Stimulated activated CD8-positive, alpha-beta memory T cell treated with anti-CD3 and anti-CD28 coated beads, Interleukin-7, amount 100 ng/mL, for 1 hour (primary cell): ENCODE measurements at places on chromosomes 12 and 14.

- DNase-seq, result no peak
These were observed 51.2 kb downstream of the ACSS3 start for GRCh38 chr12:81128930-81129554.

DNA sequence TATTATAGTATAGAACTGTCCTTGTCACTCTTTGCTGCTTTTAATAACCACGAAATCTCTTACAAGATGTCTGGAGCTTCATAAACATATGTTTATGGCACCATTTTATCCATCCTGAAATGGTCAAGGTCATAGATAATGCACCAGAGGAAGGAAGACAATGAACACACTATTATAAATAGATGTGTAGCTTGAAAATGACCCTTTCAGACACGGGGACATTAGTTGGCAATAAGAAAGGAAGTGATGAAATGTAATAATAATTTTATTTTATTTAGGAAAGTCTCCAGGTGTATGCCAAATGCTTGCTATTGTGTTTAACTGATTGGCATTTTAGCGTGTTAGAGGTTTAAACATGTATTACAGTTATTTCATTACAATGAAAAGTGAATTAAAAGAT is 36.8 kb upstream of the SLC38A2 start:
- DNase-seq, result no peak

- no peak for DNase-seq
These were observed 136.7 kb downstream of the ZNF664 start for GRCh38 chr12:124109760-124110159.

DNA sequence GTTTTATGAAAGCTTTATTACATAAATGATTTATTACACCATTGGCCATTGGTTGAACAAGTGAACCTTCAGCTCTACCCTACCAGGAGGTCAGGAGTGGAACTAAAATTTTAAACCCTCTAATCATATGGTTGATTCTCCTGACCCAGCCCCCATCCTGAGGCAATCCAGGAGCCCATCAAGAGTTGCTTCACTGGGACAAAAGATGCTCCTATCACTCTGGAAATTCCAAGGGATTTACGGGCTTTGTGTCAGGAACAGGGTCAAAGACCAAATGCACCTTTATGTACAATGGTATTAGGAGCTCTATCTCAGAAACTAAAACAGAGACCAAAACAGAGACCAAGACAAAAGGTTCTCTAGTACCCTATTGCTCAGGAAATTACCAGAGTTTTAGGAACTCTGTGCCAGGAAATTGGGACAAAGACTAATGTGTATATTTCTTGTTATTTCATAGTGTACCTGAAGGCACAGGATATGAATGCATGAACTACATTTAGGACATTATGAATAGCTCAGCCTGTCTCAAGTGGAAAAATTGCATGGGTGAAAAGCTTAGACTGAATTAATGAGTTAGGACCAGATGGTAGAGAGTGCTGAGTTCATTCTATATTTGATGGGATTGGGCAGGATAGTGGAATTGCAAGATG is 171.7 kb upstream of the FLRT2 start:
- no peak for DNase-seq

GRCh38 chr14:73477618-73478266 is 13.0 kb upstream of the RIOX1 start:
- no peak for DNase-seq

DNA sequence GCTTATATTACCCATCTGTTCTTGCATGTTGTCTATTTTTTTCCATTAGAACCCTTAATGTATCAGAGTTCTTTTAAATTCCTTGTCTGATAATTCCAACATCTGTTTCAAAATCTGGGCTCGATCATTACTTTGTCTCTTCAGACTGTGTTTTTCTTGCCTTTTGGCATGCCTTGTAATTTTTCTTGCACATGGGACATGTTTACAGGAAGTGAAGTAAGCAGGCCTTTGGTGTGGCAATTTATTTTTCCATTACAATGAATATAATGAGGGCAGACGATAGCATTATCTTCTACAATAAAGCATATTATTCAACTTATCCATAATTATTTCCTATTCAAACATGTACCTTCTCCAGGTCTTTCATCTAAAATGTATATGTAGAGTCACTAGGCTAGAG is 48.3 kb downstream of the STXBP6 start:
- no peak for DNase-seq
